Osteoblast (primary cell): ENCODE measurements at places on chromosomes 1 and 21.

GRCh38 chr1:203129501-203130231, 2.1 kb downstream of the ADORA1 start:
- DNase-seq, result peak; percentile 79

- no peak for DNase-seq
Observed at GRCh38 chr1:25918615-25919014, 12.4 kb upstream of the STMN1 start.

DNA sequence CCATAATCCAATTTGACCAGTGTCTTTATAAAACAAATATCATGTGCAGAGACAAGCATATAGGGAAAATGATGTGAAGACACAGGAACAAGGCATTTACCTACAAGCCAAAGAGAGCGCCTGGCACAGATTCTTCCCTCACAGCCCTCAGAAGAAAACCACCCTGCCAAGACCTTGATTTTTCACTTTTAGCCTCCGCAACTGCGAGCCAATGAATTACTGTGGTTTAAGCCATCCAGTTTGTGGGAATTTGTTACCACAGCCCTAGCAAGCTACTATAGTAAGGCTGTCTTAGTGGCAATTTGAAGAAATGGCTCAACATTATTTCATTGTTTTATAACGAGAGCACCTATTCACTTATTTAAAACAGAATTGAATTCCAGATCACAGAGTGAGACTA, 85.7 kb upstream of the CCDC190 start:
- no peak for DNase-seq

DNA sequence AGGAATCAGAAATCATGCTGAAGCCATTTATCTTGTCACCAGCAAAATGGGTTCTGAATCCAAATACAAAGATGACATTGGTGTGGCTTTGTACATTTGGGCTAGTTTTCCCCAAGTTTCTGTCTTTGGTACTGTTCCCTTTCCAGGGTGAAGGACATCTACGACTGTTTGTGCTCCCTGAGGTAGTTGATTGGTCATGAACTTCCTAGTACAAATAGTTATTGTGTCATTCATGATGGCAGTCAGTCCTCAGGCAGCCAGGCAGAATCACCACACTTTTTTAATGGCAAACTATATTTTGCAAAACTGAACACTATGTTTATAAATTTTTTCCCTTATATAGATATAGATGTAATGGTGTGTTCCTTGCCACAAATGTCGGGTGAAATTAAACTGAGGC, 46.0 kb downstream of the CEP350 start:
- DNase-seq, result no peak

DNA sequence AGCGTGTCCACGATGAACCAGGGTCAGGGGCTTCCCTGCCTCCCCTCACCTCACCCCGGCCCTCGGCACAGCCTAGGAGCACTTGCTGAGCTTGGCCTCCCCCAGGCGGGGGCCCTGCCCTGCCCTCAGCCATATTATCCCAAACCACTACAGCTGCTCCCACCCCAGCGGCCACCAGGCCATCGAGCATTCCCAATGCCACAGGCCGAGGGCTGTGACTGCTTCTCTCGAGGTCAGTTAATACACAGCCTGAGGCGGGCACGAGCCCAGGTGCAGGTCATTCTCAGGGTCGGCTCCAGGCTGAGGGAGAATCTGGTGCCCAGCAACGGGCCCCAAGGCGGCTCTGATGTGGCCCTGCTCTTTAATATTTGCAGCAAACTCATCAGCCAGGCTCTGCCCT, 8.4 kb upstream of the GPR153 start:
- DNase-seq, result no peak

DNA sequence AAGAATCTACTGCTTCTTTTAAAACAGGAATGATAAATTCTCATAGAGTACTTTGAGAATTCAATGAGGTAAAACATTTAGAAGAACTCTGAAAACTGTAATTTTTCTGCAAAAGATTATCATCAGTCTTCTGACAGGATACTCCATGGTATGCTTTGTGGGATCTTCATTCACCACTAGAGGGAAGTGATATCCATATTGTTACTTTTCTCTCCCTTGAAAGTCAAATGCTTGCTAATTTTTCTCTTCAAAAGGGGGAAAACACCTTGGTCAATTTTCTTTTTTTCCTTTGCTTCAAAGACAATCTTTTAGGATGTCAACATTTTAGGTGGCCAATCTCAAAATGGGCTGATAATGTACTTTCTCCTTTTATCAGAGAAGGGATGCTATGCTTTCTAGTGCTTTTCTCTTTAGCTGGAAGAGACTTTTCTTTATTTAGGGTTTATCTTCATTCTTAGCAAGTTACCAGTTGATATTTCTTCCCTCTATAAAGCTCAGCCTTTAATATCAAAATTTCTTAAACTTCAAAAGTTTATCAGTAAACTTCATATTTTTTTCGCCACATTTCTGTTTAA, 95.5 kb downstream of the NEGR1 start:
- DNase-seq, result peak; percentile 22

- no peak for DNase-seq
Observed at GRCh38 chr1:60171801-60172200, 98.2 kb upstream of the C1orf87 start.

- no peak for DNase-seq
Observed at GRCh38 chr1:33296824-33297223, 24.1 kb downstream of the A3GALT2 start.

DNA sequence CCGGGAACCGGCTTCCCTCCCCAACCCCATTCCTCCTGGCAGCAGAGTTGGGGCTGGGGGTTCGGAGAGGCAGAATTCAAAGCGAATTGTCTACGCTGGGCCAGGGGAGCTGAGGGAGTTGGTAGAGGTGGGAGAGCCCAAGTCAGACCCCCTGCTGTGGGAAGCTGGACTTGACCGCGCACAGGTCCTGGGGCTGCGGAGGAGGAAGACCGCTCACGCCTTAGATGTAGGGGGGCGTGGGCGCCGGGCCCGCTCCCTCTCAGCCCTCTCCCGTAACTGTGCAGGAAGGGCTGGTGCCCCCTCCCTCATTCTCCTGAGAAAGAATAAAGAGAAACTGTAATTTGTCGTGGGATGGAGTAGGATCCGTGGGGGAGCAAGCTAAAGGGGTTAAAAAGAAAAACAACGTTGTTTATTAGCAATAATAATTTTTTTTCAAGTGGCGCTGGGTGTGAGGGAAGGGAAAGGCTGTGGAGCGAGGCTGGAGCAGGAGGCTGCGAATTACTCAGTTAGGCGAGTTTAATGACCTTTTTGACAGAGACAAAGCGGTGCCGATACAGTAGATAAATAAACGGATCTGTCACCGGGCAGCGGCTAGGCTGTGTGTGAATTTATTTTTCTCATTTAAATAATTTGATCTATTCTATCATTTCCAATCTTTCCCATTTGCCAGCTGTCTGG, 838 bp upstream of the GRIK3 start:
- no peak for DNase-seq

DNA sequence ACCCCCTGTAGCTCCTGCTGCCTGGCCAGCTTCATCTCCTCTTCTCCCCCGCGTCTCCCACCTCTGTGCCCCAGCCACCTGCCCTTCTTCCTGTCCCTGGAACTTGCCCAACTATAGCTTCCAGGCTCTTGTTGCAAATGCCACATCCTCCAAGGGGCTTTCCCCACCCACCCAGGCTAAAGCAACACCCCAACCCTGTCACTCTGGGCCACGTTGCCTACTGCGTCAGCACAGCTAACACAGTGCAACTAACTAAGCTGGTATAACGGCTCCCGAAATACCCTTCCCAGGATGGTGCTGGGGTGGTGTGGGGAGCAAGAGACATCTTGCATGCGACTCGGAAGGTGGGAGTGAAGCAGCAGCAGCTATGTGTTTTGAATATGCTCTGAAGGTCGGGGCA, 19.7 kb downstream of the CAMK2N1 start:
- peak; percentile 37 for DNase-seq

DNA sequence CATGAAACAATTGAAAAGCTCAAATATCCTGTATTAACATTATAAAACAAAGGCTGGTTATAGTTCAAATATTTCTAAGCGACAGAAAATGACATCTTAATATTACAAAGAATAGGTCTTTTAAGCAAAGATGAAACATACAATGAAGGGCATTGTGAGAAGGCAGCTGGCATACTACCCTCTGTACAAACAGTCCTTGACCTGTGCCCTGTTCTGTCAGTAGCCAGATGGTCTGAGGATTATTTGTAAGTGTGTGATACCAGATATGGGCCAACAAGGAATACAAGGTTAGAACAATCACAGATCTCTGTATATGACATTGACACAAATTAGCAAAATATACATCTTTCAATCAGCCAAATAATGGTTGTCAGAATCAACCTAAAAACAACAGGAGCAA, 1350.4 kb downstream of the AMY1C start:
- no peak for DNase-seq

DNA sequence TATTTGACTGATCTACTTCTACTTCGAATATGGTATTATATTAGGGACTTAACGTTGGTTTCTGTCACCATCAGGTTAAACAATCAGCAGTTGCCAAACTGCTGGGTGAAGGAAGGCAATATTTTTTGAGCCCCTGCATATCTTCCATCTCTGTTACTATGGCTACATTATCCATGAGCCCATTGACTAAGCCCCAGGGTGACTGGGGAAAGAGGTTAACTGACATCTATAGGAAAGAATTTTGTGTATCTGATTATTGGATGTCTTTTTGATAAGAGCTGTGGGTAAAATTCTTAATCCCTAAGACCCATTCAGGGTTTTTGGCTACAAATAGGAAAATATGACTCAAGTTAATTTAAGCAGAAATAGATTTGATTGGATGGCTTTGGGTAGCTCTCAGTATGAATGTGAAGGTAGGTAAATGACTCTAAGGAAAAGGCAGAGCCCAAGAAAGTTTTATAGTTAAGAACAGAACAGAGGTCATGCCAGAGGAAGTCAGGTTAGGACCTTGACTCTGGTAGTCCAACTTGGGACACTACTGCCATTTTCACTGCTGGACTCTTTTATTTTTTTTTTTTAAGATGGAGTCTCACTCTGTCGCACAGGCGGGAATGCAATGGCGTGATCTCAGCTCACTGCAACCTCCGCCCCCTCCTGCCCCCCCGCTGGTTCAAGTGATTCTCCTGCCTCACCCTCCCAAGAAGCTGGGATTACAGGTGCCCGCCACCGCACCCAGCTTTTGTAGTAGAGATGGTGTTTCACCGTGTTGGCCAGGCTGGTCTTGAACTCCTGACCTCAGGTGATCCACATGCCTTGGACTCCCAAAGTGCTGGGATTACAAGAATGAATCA, 8.9 kb upstream of the XPR1 start:
- no peak for DNase-seq

GRCh38 chr1:36557041-36558000, 74.6 kb upstream of the CSF3R start:
- DNase-seq, result no peak

- no peak for DNase-seq
Observed at GRCh38 chr1:115544131-115544530, 97.6 kb upstream of the VANGL1 start.

- DNase-seq, result no peak
Observed at GRCh38 chr1:232973652-232974611, 23.5 kb downstream of the NTPCR start.

DNA sequence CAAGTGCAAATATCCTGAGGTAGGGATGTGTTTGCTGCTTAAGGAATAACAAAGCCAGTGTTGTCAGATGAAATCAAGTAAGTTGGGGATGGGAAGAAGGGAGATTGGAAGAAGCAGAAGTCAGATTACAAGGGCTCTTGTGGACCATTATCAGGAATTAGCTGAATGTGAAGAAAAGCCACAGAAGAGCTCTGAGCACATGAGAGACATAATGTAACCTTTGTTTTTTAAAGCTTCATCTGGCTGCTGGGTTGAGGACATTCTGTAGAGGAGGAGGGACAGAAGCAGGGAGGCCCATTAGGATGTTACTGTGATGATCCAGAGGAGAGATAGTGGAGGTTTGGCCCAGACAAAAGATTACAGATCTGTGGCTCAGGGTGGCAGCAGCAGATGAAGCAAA, 111.7 kb downstream of the DUSP10 start:
- no peak for DNase-seq

DNA sequence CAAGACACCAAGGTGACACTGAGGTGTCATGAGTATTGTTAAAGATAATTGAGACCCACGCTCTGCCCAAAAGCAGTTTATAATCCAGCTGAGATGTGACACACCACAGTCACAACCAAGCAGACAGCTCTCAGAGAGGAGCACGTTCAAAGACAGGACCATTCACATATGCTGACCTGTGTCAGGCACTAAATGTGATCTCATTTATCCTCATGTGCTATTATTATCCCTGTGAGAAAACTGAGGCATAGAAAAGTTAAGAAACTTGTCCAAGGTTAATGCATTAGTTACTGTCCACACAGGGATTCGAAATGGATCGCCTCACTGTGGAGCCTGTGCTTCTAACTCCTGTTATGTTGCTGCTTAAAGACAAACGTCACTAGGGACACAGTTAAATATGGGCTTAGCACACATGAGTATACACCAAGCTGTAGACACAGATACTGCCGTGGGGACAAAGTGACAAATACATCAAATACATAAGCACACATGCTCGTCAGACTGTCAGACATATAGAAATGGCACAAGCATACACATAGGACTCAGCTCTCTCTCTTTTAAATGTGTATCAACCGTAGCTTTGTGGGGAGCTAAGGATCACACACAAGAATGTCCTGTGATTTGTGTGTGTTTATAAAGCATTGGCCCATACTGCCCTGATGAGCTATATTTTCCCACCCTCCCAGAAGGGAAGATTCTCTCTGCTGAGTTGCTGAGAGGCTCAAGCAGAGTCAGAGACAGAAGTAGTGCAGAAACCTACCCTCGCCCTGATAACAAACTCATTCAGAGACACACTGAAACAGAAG, 3.5 kb upstream of the IGSF8 start:
- DNase-seq, result peak; percentile 65

DNA sequence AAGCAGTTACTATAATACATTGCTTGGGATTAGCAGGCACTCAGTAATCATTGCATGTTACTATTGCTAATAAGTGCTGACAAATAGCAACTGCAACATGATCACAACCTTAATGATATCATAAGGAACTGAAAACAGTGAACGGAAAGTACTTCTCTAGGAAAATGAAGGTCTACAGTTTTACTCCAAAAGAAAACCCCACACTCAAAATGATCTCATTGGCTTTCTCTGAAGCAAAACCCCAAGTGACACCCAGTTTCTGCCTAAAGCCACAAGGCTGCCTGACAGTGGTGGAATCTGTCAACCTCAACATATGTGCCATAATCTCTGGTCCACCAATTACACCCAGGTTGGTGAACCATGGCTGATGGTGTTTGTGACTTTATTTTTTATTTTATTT, 137.6 kb downstream of the PTGER3 start:
- DNase-seq, result no peak

GRCh38 chr21:21165063-21165645, 166.9 kb downstream of the NCAM2 start:
- peak; percentile 46 for DNase-seq

GRCh38 chr1:185250063-185250462, 67.0 kb downstream of the IVNS1ABP start:
- no peak for DNase-seq

- no peak for DNase-seq
Observed at GRCh38 chr1:193538003-193538354, 351.6 kb upstream of the B3GALT2 start.

- no peak for DNase-seq
Observed at GRCh38 chr1:11134898-11135266, 35.2 kb upstream of the EXOSC10 start.

GRCh38 chr1:73980324-73981040, 217.5 kb downstream of the LRRIQ3 start:
- DNase-seq, result no peak
